ENCODE measurements at places on chromosomes 1 and 21. TPM values are rescaled to one million over a fixed set of nuclear protein-coding genes. Genes with fewer than 3 reads are reported as not detected.

The SEMA4A gene
- 31.3 TPM for total RNA-seq

The NTRK1 gene
- total RNA-seq, result not detected

The NBPF10 gene
- total RNA-seq, result 2.9 TPM

The EPS15 gene
- 75.5 TPM for total RNA-seq

The ADAR gene
- 179 TPM for total RNA-seq

The FMOD gene
- 12.5 TPM for total RNA-seq

All from upper lobe of left lung (tissue), 6 donors.